ENCODE measurements at places on chromosomes 7 and 10.

DNA sequence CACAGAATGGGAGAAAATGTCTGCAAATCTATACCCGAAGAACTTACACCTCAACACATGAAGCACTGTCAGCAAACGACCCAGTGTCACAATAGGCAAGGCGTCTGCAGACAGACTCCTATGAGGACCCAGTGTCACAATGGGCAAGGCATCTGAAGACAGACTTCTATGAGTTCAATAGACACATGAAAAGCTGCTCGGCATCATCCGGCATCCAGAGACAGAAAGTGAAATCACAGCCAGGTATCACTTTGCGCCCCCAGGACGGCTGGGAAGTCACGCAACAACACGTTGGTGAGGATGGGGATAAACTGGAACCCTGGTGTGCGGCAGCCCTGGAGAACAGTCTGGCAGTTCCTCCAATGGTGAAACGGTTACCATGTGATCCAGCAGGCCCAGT, 273.2 kb downstream of the ELFN1 start:
- no peak for DNase-seq

- no peak for DNase-seq
These were observed 104.5 kb downstream of the CHN2 start for GRCh38 chr7:29299086-29299485.

DNA sequence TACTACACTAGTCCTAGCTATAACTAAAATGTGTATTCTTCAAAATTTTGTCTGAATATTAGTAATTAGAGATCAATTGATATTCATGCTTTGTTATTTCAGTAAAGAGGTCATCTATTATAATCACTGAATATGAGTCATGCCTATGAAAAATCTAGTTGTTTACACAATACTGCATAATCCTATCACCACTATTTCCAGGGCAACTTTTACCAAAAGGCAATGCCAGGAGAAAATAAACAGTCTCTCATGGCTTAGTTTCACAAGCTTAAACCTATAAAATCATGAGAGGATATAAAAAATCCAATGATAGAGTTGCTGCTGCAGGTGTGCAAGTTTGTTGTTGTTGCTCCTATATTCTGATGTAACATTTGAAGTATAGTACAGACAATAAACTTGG, 149.9 kb upstream of the COL1A2 start:
- no peak for DNase-seq

DNA sequence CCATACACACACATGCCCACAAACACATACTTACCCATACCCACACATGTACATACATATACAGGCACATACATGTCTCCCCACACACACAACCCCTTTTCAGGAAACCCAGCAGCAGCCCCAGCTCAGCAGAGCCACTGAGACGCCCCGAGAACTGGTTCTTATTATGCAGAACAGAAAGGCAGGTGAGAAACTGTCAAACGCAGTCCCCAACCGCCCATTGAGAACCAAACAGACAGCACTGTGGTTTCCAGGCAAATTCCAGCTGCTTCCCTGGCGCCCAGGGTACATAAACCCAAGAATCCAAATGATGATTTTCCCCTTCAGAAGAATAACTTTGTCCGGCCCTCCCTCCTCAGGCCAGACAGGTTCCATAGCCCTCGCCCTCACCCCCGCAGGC, 366.6 kb upstream of the ZMIZ1 start:
- DNase-seq, result no peak

DNA sequence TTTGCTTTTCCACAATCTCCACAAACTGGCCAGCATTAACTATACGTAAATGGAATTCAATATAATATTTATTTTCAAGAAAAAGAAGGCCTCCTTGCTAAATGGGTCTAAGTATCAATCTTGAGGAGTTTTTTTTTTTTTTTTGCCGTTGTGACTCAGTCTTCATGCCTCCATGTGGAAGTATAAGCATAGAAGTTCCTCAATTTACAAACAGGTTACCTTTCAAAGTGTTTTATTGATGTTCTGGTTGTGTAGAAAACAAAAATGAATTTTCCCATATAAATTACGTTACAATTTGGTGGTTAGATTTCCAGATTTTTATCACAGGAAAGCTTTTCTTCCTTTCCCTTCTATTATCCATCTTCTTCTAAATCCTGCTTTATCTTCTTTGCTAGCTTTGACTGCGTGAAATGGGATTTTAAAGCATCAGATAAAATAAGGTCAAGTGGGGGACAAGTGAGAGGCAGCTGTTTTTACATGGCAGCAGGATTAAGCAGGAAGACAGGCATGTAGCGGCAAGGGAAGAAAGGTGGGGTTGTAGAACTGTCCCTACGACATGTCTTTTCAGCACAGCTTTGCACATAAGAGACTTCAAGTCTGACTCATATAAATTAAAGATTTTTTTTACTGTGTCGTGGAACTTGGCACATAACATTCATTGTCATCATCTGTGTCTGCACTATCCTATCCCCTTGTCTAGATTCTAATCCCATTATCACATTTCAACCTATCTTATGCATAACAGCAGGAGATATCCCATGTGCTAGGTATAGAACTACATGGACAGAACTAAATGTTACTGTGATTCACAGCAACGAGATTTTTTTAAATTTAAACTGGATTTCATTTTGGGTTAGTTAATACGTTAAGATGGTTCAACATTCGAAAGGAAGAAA, 135.3 kb upstream of the FAM3C start:
- DNase-seq, result no peak

DNA sequence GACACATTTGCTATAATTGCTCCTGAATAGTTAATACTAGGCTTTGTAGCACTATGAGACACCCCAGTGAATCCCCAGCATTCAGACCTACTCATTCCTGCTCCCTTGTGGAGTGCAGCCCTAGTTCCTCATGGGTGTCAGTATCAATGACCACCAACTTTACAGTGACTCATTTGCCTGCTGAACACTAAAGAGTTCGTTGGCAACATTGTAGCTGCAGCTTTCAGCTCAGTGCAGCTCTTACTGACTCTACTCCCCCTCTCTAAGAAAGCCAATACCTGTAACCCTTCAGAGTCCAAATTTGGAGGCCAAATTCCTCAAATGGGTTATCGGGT, 127.1 kb upstream of the MTPN start:
- no peak for DNase-seq

DNA sequence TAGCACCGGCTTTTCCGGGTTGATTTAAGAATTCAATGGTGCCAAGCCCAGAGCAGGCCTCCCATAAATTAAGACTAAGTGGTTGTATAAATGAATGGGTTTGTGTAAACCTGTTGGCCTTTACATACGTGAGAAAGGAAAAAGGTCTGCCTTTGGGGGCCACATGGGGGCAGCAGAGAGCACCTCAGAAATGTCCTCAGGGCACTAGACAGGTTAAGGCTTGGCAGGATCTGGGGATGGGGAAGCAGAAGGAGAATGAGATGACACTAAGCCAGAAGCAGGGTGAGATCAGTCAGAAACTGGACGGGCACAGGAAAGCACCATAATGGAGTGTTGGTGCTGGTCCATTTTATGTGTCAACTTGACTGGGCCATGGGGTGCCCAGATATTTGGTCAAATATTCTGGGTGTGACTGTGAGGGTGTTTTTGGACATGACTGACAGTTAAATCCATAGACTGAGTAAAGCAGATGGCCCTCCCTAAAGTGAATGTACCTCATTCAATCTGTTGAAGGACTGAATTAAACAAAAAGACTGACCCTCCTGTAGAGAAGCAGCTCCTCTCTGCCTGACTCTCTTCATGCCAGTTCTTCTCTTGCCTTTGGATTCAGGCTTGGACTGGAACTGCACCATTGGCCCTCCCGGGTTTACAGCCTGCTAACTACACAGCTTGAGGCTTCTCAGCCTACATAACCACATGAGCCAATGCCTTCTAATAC, 58.9 kb downstream of the FRMPD2 start:
- no peak for DNase-seq

DNA sequence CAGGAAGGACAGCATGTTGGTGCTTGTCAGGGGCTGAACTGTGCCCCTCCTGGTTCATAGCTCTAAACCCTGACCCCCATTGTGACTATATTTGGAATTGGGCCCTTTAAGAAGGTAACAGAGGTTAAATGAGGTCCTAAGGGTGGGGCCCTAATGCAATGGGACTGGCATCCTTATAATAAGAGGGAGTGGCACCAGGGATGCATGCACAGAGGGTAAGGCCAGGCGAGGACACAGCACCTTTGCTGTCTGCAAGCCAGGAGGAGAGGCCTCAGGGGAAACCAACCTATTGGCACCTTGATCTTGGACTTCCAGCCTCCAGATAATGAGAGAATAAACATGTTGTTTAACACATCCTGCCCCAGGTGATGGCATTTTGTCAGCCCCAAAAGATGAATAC, 61.3 kb upstream of the EBF3 start:
- no peak for DNase-seq

- no peak for DNase-seq
These were observed 814.9 kb upstream of the C7orf33 start for GRCh38 chr7:147775516-147776284.

GRCh38 chr7:9890092-9890491, 1083.6 kb upstream of the PHF14 start:
- no peak for DNase-seq

DNA sequence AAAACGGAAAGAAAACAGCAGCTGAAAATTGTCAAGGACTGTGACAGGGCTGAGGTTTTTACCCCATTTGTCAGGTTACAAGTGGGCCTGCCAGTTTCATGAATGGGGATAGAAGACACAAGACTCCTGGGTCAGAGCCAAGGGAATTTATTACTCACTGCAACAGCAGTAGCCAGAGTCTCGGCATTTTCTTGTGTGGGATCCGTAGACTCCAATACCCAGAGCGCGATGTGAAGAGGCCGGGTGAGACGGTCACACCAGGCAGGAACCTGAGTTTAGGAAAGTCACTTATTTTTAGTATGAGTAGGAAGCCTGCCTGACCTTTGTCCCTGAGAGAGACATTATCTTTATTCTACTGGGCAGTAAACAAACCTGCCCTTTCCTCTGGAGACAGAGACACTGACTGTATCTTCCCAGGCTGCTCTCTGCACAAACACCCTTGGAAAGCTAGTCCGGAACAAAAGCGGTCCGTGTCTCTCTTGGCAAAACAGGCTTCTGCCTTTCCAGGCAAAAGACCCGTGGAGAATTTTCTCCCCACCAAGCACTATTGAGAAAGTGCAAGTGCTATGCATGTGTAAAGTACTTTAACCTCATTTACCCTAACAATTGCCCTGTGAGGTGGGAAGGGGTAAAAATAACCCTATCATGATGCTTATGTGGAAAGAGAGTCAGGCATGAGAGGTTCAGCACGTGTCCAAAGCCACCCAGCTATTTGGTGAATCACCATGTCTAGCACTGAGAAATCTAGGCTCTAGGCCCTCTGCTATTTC, 58.4 kb downstream of the JCAD start:
- DNase-seq, result peak; percentile 87

DNA sequence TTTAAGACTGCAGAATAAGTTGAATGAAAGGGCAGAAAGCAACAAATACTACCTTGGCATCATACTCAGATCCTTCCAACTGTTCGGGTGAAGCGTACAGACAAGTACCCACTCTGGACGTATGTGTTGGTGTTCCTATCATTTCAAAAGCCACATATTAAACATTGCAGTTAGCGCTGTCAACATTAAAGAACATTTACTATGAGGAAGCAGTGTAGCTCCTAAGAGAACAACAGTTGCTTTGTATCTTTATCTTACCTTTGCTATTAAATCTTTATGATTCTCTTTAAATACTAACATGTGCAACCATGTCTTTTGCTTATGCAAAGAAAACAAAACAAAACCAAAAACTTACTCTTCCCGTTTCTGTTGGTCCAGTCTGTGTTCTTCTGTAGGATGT, 2.6 kb upstream of the ANKRD61 start:
- DNase-seq, result peak; percentile 44

GRCh38 chr7:95684505-95684904, 87.8 kb upstream of the DYNC1I1 start:
- DNase-seq, result no peak

DNA sequence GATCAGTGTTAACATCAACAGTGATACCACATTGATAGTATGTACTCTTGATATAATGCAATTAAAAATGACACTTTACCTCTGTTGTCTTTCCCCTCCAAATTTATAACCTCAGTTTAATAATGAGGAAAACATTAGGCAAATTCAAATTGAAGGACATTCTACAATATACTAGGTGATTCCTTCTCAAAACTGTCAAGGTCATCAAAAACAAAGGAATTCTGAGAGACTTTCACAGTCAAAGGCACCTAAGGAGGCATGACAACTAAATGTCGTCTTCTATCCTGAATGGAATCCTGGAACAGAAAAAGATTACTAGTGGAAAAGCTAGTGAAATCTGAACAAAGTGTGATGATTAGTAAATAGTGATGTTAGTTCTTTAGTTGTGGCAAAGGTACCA, 22.3 kb upstream of the NXPH1 start:
- DNase-seq, result no peak
